ENCODE measurements at places on chromosomes 7 and 10.

DNA sequence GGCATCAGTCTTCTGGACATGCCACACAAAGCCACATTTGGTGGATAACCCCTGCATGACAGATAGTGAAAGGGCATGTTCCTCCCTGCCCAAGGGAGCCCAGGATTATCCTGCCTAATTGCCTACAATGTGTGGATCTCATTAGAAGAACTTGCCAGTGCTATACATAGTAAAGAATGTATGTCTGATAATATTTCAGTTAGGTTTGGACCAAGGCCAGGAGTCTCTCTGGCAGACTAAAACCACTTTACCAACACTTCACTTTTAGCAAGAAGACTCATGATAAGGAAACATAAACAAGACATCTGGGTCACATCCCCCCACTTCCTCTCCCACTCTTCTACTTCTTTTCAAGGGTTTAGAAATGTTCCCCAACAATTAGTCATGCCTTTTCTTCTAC lies 196.7 kb downstream of the MTERF1 start:
- no peak for DNase-seq

DNA sequence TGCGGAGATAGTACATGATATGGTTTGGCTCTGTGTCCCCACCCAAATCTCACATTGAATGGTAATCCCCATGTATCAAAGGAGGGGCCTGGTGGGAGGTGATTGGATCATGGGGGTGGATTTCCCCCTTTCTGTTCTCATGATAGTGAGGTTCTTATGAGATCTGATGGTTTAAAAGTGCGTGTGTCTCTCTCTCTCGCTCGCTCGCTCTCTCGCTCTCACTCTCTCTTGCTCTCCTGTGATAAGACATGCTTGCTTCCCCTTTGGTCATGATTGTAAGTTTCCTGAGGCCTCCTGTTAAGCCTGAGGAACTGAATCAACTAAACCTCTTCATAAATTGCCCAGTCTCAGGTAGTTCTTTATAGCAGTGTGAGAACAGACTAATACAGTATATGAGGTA lies 171.9 kb downstream of the NSUN6 start:
- DNase-seq, result no peak

- DNase-seq, result no peak
Measured at GRCh38 chr10:128938558-128938957, 528.5 kb upstream of the MGMT start.

GRCh38 chr7:99014113-99014985 lies 129.6 kb downstream of the SMURF1 start:
- DNase-seq, result no peak

DNA sequence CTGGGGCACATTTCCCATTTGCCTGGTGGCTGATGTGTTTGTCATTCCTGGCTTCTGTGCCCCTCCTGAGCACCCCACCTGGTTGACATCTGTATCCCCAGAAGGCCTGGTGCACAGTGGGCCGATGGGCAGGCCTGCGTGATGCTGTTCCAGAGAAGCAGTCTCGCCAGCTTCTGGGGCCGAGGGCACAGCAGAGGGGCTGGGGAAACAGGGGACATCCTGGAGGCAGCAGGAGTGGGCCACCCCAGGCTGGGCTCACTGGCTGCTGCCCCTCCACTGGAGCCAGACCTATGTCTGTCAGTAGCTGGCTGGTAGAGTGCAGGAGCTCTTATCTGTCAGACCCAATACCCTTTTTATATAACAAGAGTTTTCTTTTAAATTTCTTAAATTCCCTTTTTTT lies 896 bp upstream of the MYL7 start:
- DNase-seq, result no peak

GRCh38 chr10:6956562-6956961 lies 376.5 kb upstream of the PRKCQ start:
- no peak for DNase-seq

GRCh38 chr7:114426824-114427223 lies 12.2 kb downstream of the FOXP2 start:
- DNase-seq, result no peak

- peak; percentile 62 for DNase-seq
Measured at GRCh38 chr10:62048919-62049623, 147.6 kb downstream of the ARID5B start.

- no peak for DNase-seq
Measured at GRCh38 chr10:119350502-119351097, 143.2 kb downstream of the GRK5 start.

- DNase-seq, result no peak
Measured at GRCh38 chr7:99422186-99422585, 13.4 kb downstream of the BUD31 start.

DNA sequence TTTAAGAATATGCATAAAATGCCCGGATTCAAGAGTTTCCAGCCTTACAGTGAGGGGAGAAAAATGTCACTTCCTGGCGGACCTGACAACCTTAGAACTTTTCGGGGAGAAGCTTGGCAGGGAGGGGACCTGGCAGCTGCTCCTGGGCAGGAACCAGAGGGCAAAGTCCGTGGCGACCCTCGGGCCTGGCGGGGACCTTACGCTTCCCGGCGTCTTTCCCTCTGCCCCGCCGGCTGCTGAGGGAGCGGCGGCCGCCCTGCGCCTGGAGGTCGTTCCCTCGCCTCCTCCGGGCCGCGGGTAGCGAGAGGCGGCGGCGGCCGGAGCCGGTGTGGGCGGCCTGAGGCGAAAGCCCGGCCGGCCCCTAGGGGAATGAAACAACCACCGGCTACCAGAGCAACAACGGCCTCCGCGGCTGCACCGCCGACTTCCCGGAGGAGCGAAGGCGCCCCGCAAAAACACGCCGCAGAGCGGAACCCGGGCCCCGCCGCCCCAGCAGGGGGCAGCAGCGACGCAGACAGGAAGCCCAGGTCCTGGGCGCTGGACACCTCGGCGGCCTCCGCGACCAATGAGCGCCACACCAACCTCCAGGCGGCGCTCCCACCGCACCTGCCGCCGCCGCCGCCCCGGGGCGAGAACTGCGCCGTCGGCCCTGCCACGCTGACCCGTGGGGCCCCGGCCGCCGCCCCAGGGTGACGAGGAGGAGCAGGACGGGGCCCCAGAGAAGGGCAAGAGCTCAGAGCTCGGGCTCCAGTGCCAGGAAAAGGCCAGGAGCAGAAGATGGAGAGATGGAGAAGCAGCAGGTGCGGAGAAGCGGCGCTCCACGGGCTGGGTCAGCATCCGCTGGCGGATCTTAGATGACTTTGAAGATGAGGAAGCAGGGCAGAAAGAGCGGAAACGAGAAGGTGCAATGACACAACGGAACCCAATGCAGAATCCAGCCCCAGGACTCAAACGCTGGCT lies 10.5 kb upstream of the ACSM6 start:
- DNase-seq, result peak; percentile 69

- no peak for DNase-seq
Measured at GRCh38 chr7:94276795-94277194, 117.9 kb upstream of the COL1A2 start.

- DNase-seq, result no peak
Measured at GRCh38 chr7:125467996-125468854, 538.6 kb upstream of the POT1 start.

GRCh38 chr10:13340068-13340467 lies 8.0 kb downstream of the SEPHS1 start:
- DNase-seq, result no peak

- DNase-seq, result no peak
Measured at GRCh38 chr10:65377687-65378086, 1548.1 kb upstream of the LRRTM3 start.

GRCh38 chr7:69787736-69788431 lies 189.6 kb downstream of the AUTS2 start:
- DNase-seq, result no peak

- no peak for DNase-seq
Measured at GRCh38 chr7:49766966-49767365, 6.5 kb upstream of the VWC2 start.

- no peak for DNase-seq
Measured at GRCh38 chr7:152465119-152465387, 29.2 kb upstream of the KMT2C start.

GRCh38 chr10:43203448-43204041 lies 63.3 kb downstream of the RASGEF1A start:
- no peak for DNase-seq

DNA sequence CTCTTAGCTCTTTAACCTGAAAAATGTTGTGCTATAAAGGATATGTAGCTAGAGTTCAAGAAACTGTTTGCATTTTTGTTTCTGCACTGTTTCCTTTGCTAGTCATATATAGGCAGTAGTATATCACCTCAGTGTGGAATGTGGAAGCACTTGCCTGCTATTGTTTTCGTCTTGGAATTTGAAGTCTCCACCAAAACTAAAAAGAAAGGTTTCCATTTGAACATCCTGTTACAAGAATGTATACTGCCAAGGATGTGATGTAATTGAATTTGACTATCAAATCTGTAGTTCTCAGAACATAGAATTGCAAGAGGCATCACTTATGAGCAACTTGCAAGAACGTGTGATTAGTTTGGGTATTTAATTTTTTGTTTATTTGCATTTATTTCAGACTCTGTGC lies 51.1 kb upstream of the MEOX2 start:
- no peak for DNase-seq

- DNase-seq, result no peak
Measured at GRCh38 chr7:151010307-151011096, 13.8 kb downstream of the ATG9B start.

DNA sequence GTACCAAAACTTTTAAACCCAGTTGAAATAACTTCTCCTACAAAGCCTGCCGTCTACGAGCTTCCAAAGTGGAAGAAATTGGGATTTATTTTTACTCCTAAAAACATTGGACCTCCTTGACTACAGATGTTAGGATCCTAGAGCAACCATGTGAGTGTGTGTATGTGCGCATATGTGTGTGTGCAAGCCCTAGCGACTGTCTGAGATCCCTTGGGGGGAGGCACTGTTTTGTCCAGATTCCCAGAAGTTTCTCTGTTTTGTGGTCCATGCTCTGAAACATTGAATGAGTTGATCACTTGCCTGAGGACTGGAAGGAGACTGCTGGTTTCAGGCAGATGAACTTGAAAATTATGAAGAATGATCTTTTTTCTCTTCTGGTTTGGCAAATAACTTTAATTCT lies 312.3 kb upstream of the ZNF32 start:
- DNase-seq, result no peak

DNA sequence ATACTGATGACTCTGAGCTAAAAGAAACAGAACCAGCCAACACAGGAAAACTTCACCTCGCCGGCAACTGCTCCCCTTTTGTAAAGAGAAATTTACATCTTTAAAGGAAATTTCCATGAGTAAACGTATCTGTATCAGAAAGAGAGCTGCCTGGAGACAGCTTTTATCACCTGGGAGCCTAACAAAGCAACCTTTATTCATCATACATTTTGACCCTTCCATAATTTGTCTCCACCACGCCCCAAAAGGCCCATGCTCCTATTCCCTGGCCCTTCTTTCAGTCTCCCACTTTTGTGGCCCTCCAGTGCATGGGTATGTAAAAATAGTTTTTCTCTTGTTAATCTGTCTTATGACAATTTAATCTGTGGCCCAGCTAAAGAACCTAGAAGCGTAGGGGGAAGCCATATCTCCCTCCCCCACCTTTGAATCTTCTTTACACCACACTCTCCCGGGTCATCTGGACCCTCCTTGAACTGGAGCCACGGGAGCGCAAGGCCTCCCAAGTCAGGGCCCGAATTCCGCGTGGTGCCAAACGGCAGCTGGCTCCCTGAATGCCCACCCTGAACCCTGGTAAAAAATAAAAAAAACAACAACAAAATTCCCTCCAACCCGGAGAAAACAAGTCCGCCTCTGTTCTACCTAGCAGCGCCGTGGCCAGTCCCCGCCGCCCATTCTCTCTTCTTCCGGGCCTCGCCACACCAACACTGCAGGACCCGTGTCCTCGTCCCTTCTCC lies 15.4 kb upstream of the FKBP9 start:
- DNase-seq, result no peak

DNA sequence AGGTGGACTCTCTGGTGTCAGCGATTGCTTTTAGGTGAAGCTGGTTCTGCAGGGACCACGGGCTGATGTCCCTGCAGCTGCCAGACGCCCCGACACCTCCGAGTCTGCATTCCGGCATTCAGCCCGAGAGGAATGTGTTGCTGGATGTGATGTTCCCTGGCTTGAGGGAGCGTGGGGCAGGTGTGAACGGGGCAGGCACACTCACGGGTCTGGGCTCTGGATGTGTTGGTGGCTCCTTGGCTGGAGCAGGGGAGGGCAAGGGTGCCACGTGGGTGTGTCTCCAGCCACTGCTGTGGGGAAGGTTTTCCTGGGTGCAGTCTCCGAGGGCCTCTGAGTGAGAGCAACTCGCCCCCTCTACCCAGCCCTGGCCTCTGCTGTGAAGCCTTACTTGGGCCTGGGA lies 140.5 kb downstream of the CAMK1D start:
- DNase-seq, result no peak

- DNase-seq, result no peak
Measured at GRCh38 chr10:20970708-20971107, 73.6 kb upstream of the NEBL start.

GRCh38 chr7:12553416-12553815 lies 17.1 kb upstream of the SCIN start:
- DNase-seq, result no peak

- DNase-seq, result no peak
Measured at GRCh38 chr7:70489813-70490212, 642.1 kb upstream of the GALNT17 start.

GRCh38 chr10:22230158-22230833 lies 12.5 kb upstream of the EBLN1 start:
- no peak for DNase-seq

DNA sequence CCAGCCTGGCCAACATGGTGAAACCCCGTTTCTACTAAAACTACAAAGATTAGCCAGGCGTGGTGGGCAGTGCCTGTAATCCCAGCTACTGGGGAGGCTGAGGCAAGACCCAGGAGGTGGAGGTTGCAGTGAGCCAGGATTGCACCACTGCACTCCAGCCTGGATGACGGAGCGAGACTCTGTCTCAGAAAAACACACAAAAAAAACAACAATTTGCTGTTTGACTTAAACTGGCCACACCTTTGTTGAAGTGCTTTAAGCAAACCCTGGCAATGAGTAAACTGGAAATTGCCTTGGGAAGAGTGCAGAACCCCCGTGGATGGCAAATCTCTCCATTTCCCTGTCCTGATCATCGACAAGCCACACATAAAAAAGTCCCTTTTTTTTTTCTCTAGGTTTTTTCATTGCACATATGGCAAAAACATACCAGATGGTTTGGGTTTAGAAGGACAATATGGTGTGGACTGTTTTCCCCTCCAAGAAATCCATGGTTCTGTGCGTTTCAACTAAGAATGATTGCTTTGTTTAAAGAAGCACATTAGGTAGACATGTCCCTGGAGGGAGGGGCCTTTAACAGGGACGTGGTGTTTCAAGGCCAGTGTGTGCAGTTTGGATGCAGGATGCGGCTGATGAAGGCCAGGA lies 76.9 kb downstream of the NRP1 start:
- DNase-seq, result no peak

- no peak for DNase-seq
Measured at GRCh38 chr10:125694883-125695282, 11.9 kb upstream of the TEX36 start.

Data from stimulated activated CD8-positive, alpha-beta memory T cell treated with anti-CD3 and anti-CD28 coated beads, Interleukin-2, amount 100 ng/mL, for 48 hours (primary cell).